ENCODE measurements at places on chromosomes 5 and 9.

DNA sequence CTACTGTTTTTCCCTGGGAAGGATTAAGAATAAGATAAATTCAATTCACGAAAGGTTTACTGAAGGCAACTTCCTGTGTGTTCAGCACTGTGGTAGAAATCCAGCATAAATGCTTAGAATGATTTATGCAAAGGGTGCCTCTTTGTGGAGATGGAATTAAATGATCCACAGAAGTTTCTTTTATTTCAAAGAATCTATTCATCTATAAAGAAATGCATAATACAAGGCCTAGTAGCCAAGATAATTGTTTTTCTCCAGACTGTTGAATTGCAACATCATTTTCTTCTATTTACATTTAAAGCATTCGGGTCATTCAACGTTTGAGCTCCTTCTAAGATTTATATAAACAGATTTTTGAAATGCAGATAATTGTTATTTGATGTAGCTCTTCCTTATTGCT is 138.8 kb upstream of the NFIL3 start:
- no peak for DNase-seq

DNA sequence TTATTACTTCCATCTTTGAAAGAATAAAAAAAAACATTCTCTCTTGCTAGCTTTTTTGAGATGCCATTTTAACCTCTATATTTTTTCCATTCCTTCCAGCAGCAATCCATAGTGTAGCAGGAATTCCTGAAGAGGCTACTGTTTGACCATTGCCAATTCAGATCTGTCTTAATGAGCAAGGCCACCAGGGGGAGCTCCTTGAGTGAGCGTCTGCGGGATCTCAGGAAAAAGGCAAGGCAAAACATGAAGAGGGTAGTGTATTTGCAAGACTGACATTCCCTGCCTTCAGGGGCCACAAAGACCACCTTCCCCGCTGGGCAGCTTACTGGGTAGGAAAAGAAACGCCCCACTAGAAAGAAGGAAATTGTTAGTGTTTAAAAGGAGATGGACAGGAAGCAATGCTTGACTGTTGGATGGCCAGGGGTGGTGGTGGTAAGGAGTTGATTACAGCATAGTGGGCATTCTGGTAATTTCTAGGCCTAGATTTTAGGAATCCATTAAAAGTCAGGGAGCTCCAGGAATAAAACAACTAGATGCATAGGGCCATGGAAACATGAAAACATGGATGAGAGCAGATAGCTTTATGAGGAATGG is 206.6 kb upstream of the HAPLN1 start:
- no peak for DNase-seq

GRCh38 chr5:141603923-141604717 is 14.7 kb downstream of the DIAPH1 start:
- no peak for DNase-seq

DNA sequence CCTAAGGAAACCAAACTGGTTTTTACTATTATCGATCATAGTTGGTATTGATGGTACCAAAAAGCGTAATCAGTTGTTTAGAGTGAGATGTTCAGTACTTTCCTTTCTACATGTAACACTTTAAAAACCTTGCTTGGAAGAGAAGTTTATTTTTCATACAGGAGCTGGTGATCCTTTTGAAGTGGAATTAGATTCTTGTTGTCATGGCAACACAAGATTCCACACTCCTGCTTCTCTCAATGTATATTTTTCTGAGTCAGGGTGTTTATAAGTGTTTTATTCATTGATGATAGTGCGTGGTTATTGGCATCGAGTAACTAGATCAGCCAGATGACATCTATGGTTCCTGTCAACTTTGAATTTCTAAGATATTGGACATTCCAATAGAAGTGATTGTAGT is 181.1 kb upstream of the CHD1 start:
- DNase-seq, result no peak

DNA sequence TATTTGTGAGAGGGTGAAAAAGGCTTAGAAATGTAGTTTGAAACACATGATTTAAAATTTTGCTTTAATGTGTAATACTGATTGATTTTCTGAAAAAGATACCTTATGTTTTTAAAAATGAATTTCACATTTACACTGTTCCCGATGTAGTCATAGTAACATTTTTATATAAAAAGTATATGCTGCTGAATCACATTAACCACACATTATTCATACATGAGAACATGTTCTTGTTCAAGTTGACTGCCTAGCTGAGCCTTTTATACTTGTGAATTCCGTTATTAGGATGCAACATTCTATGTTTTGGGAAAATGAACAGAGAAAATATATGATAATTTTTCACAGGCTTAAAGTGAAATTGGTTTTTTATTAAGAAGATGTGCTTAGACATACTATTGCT is 461.1 kb upstream of the NUDT12 start:
- DNase-seq, result no peak

- no peak for DNase-seq
Measured at GRCh38 chr5:75337366-75338021, 474 bp downstream of the HMGCR start.

DNA sequence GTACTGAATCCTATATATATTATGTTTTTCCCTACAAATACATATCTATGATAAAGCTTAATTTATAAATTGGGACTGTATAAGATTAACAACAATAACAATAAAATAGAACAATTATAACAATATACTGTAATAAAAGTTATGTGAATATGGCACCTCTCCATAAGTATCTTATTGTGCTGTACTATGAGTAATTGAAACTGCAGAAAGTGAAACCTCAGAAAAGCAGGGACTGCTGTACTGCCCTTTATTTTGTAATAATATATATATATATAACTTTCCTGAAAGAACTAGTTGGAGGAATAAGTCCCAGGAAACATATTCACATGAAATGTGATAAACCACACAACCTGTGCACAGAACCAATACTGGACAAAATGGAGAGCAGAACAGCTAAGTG is 77.3 kb downstream of the PAM start:
- no peak for DNase-seq

GRCh38 chr9:106718936-106719335 is 144.0 kb upstream of the ZNF462 start:
- DNase-seq, result no peak

- DNase-seq, result peak; percentile 78
Measured at GRCh38 chr9:129460323-129461261, 160.3 kb downstream of the C9orf50 start.

GRCh38 chr9:82081496-82081895 is 92.9 kb downstream of the SPATA31D1 start:
- no peak for DNase-seq

GRCh38 chr5:17801595-17801994 is 167.3 kb downstream of the TAF11L14 start:
- DNase-seq, result no peak

GRCh38 chr5:168165221-168165914 is 126.1 kb upstream of the WWC1 start:
- DNase-seq, result peak; percentile 39

DNA sequence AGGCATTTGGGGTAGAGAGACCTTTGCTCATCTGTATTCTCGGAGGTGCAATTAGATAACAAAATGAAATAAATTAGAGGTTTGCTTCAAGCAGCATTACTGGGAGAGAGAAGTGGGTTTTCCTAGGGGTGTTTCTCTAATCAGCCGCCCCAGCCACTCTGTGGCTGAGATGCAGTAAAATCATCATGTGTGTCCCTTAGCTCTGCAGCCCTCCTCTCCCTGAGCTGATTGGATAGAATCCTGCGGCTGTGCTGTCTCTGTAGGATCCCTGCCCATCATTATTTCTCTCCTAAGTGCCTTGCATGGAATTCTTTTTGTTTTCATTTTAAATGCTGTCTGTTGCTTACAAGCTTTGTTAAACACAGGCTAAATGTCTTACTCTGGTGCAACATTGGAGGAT is 171.4 kb downstream of the SH3GL2 start:
- DNase-seq, result no peak

DNA sequence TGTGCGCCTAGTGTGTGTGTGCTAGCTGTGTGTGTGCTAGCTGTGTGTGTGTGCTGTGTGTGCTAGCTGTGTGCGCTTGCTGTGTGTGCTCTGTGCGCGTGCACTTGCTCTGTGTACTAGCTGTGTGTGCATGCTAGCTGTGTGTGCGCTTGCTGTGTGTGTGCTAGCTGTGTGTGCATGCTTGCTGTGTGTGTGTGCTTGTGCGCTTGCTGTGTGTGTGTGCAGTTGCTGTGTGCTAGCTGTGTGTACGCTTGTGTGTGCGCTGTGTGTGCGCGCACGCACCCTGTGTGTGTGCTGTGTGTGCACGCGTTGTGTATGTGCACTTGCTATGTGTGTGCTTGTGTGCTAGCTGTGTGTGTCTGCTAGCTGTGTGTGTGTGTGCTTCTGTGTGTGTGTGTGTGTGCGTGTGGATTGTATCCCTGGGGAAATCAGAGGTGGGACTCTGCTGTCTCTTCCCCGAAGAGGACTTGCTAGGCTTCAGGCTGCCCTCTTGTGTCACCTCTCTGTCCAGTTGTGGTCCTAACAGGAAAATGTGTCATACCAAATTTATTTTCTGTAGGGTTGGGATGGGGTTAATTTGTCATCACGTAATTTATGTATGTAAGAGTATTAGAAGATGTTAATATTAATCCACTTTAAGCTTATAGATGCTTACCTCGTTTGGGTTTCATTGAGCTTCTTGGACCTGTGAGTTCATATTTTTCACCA is 38.9 kb downstream of the TPPP start:
- DNase-seq, result no peak

DNA sequence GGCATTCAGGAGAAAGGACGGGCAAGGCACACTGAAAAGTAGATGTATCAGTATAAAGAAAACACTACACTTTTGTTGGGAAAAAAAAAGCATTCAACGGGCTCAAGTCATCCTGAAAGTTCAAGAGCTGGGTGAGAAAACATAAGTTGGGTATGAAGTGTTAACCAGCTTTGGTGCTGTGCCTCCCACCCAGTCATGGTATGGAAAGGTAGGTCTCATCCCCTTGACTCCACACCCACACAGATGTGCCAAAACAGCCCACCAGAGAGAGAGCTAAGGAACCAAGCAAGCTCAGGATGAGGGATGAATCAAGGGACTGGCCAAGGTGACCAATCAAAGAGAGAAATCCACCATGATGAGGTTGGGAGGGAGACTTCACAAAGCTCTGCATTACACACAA is 54.7 kb downstream of the ESM1 start:
- DNase-seq, result no peak

DNA sequence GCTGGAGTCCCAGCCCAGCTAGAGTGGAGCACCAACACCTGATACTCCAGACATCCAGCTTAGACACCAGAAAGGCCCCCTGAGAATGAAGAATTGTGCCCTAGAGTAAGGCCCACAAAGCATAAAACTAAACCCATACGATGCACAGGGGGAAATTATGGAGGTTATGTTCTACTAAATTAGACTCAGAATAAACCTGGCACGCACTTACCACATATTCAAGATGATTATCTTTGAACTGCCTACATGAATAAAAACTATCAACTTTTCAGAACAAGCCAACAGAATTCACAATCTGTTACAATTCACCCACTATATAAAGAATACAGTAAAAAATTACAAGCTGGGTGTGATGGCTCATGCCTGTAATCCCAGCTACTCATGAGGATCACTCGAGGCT is 168.5 kb downstream of the CPLANE1 start:
- DNase-seq, result no peak

DNA sequence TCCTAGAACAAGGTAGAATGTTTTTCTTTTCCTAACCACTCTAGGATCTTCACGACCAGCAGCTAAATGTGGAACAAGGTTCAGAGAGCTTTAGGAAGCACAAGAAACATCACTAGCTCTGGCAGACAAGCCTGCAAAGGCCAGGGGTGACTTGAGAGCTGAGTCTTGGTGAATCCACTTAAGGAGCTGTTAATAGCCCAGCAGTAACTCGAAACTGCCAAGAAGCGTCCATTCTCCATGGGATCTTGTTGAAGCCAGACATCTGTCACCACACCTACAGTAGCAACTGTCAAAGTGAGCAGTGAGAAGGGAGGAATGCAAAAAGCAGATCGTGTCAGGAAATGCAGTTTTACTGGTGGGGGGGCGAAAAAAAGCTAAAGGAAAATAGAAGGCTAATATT is 87.2 kb downstream of the ATPSCKMT start:
- DNase-seq, result no peak

GRCh38 chr9:124675261-124676158 is 95.6 kb downstream of the NR6A1 start:
- no peak for DNase-seq

All from NCI-H2029 treated with DMSO at 0.1 percent for 48 hours (cell line).